ENCODE measurements at places on chromosomes 4 and X.

- no peak for DNase-seq
Observed at GRCh38 chrX:41192880-41193279, 107.6 kb downstream of the USP9X start.

GRCh38 chrX:42930951-42931350 is 153.0 kb upstream of the PPP1R2C start:
- DNase-seq = no peak

DNA sequence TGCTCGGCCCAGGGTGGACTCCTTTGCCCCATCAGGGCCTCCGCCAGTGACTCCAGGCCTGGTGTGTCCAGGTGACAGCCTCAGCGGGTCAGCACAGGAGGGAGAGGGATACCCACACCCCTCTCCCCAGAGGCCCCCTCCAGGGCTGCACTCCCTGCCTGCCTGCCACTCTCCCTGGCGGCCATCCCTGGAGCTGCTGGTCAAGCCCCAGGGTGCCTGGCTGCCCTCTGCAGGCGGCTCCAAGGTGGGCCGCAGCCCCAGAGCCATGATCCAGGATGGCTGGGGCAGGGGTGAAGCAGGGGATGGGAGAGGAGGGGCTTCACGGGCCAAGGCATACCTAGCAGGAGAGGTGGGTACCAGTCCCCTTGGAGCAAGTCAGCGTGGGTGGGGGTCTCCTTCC is 3.8 kb downstream of the FGFRL1 start:
- DNase-seq = no peak

DNA sequence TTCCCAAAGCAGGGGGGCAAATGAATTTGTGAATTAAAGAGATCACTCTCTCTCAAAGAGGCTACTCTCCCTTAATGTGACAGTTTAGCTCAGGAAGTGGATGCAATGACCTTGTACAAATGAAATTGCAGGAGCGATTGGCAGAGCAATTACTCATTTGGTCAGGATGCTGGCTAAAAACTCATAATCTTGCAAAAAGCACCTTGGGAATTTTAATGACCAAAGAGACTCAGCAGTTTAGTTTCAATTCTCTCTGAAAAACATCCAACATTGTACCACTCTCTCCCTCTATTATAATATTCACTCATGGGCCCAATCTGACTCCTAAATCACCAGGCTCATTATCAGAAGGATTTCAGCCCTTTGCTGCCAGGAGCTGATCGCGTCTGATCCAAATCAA is 26.1 kb downstream of the PDGFC start:
- no peak for DNase-seq

DNA sequence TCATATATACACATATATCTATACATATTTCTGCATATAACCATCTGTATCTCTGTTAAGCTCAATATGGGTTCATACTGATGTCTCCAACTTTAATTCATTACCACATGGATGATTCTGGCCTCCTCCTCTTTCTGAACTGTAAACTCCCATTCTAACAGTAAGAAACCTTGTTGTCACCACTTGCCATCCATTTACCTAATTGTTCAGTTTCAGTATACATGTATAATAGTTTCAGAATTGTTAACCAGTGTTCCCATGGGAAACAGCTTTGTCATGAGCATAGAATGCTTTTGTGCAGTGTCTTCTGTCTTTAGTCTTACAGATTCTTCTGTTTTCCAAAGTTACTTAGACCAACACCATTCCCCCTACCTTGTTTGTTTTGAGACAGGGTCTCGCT is 35.9 kb downstream of the SLC9A6 start:
- DNase-seq = no peak

DNA sequence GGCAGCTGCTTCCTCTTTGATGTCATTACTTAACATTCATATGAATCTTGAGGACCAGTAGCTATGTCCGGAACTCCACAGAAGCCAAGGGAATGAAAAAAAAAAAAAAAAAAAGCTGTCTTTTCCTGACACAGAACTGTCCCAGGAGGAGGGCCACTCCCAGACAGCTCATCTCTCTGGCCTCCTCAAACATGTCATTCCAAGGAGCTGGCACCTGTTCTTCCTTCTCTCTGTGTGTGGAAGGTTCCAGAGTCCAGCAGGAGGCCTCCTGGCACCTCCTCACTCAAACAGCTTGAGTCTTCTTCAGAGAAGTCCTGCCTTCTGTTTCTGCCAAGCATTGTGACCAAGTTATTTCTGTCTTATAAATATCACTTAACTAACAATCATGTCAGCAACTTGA is 458.5 kb downstream of the AFF2 start:
- DNase-seq = peak; percentile 7

DNA sequence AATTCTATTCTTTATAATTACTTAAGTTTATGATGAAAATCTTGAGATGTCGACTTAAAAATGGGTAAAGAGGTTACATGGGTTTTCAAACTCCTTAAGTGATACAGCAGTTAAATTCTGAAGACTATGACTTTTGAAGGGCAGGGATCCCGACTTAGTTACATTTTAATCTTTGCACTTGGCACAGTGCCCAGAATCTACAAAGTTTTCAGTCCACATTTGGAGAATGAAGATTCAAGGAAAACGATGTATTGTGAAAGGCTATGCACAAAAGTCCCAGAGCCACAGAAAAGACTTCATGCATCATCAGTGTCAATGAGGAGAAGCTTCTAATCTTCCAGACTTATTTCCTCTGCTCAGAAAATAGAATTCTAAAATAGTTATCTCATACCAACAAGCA is 36.3 kb upstream of the GRPR start:
- no peak for DNase-seq

DNA sequence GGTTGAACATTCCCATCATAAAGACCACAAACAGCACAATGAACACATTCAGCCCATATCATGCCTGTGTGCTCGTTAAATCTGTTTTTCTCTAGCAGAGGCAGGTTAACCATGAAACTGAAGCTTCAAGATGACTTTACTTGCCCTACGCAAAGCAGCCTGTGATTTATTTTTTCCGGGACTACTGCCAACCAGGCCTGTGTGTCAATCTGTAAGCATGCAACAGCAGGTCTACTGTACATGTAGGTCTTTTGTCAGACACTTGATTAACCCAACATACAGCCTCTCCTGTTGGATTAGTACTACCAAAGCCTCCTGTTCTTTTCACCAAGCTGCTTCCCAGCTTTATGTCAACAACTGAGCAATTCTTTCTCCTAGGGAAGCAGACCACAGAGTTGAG is 85.5 kb upstream of the ACSL1 start:
- no peak for DNase-seq

- DNase-seq = peak; percentile 67
Observed at GRCh38 chrX:1468250-1468772, 15.6 kb upstream of the ASMTL start.

- no peak for DNase-seq
Observed at GRCh38 chrX:19195243-19195610, 73.0 kb upstream of the ADGRG2 start.

- peak; percentile 84 for DNase-seq
Observed at GRCh38 chr4:183986971-183987946, 82.2 kb downstream of the STOX2 start.

- no peak for DNase-seq
Observed at GRCh38 chr4:37994569-37994968, 34.4 kb downstream of the PTTG2 start.

GRCh38 chr4:127174616-127175015 is 458.1 kb upstream of the INTU start:
- no peak for DNase-seq

DNA sequence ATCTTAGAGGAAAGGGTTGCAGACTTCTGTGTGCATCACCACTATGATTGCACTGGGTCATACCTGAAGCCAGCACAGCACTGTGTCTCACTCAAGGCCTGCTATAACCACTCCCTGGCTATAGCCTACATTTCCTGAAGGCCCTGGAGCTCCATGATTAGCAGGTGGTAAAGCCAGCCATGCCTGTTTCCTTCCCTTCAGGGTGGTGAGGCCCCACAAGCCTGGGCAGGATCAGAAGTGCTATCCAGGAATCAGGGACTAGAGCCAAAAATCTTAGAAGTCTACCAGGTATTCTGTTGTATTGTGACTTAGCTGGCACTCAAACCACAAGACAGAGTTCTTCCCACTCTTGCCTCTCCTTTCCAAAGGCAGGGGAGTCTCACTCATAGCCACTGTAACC is 734.6 kb downstream of the GLUD2 start:
- no peak for DNase-seq

DNA sequence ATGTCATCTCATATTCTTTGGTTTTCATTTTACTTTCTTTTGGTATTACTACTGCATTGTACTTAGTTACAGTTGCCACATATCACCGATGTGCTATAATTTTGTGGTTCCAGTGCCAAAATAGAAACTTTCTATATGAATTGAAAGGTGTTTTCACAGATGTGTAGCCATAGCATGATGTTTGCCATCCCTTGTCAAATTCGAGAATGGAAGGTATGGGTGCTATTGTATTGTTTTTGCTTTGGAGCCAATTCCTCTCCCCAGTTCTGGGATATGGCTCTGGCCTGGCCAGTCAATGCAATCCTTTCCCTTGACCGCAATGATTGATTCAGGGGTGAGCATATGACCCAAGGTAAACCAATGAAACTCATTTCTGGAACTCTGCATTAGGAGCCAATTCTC is 86.2 kb upstream of the RPS6KA3 start:
- no peak for DNase-seq

- no peak for DNase-seq
Observed at GRCh38 chrX:5733501-5733900, 495.2 kb downstream of the NLGN4X start.

GRCh38 chr4:91362125-91362524 is 941.6 kb upstream of the GRID2 start:
- no peak for DNase-seq

- DNase-seq = no peak
Observed at GRCh38 chr4:72136429-72136828, 104.6 kb downstream of the NPFFR2 start.

DNA sequence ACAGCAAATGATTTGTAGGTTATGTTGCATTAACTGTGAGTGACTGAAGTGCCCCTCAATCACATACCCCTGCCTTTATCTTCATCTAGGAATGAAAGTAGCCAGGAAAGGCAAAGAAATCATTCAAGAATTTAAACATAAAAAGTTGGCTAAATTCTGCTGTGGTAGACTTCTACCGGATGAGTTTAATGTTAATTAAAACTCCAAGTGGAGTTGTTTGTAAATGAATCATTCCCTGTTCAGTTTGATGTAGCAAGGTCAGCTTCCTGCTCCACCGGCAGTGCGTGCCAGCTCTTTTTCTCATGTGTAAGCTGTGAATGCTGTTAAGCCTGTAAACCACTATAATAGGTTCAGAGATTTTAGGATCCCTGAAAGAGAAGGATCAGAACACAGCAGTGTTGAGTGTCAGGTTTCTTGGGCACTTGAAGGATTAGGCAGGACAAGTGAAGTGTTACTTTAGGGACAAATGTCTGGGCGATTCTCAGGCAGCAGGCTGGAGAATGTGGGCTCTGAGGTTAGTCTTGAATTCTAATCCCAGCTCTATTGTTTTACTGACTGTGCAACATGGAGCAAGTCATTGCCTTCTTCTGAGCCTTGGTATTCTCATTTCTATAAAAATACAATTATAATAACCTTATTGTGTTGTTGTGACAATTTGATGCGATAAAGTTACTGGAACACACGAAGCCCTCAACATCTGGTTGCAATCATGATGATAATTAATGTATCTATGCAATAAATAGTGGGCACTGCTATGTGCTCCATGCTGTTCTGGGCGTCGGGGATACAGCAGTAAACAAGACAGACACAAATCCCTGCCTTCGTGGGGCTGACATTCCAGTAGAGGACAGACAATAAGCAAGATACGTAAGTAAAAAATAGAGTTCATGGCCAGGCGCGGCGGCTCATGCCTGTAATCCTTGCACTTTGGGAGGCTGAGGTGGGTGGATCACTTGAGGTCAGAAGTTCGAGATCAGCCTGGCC is 112.0 kb downstream of the SHROOM3 start:
- DNase-seq = peak; percentile 74

- peak; percentile 75 for DNase-seq
Observed at GRCh38 chrX:13397878-13398818, 78.3 kb upstream of the ATXN3L start.

- peak; percentile 77 for DNase-seq
Observed at GRCh38 chr4:3402491-3403347, 39.0 kb upstream of the HGFAC start.

GRCh38 chr4:46945062-46945461 is 36.0 kb upstream of the COX7B2 start:
- no peak for DNase-seq

GRCh38 chrX:9333873-9334560 is 130.8 kb upstream of the TBL1X start:
- DNase-seq = no peak

- DNase-seq = no peak
Observed at GRCh38 chr4:98248934-98249333, 12.2 kb upstream of the RAP1GDS1 start.

DNA sequence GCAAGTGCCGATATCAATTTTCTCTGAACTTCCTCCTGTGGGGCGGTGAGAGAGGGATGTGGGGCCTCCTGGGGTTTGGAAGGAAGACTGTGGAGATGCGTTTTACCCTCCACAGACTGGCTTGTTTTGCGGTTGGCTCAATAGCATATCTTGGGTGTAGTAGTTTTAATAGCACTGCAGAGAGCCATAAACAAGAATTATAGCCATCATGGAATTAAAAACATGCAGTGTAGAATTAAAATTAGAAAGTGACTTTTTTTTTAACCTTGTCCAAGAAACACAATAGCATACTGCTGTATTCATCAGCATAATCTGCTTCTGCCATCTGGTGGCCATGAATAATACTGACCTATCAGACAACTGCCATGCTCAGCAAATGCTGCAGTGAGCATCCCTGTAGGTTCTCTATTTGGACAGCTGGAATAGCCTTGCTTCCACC is 47.3 kb upstream of the SCML1 start:
- peak; percentile 54 for DNase-seq

DNA sequence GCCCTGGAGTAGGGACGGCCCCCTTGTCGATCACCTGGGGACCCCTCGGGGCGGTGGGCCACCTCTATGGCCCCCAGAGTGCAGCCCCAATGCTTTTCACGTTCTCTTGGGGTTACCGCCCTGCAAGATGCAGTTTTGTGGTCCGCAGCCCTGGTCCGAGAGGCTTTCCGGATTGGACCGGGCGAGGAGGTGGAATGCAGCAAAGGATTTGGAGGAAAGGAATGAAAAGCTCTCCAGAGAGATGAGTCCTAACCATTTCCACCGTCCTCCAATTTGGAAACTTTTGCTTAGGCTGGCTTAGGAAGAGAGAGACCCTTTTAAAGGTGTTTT is 601 bp downstream of the SLC25A43 start:
- DNase-seq = peak; percentile 72

- no peak for DNase-seq
Observed at GRCh38 chr4:169791062-169791461, 33.3 kb upstream of the HPF1 start.

- no peak for DNase-seq
Observed at GRCh38 chr4:116515959-116516358, 569.4 kb downstream of the TRAM1L1 start.
